ENCODE measurements at places on chromosomes 6 and 20.

- DNase-seq: peak; percentile 50
Measured at GRCh38 chr6:159376516-159377158, 207.4 kb downstream of the FNDC1 start.

- no peak for DNase-seq
Measured at GRCh38 chr20:43138061-43138770, 51.5 kb downstream of the PTPRT start.

DNA sequence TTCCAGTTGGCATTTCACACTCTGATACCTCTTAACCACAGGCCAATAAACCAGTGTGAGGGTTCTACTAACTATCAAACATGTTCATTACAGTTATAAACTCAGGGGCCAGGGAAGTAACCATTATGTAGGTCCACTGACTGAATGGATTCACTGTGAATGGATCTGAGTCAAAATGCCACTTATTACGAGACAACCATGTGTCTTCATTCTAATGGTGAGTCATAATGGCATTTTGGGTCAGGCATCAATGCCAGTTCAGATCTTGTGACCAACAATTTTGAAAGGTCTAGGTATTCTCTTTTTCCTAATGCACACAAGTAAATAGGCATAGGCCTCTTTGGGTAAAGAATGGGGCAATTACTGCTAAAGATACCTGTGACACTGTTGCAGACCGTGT is 112.2 kb upstream of the HEY2 start:
- DNase-seq: no peak

DNA sequence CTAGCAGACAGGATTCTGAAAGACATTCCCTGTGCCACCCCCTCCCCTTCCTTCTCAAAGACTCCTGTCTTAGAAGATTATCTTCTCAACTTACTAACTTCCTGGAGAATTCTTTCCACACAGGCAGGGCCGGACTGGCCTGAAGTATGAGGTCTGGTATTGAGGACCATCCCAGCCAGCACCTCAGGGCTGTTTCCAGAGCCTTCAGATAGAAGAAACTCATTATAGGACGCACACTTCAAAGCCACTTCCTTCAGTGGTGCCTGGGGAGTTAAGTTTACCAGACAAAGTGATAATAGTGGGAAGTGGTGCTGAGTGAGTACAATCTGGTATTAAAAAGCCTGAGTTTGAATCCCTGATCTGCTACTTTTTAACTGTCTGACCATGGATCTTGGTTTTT is 15.6 kb downstream of the KCNS1 start:
- DNase-seq: no peak

DNA sequence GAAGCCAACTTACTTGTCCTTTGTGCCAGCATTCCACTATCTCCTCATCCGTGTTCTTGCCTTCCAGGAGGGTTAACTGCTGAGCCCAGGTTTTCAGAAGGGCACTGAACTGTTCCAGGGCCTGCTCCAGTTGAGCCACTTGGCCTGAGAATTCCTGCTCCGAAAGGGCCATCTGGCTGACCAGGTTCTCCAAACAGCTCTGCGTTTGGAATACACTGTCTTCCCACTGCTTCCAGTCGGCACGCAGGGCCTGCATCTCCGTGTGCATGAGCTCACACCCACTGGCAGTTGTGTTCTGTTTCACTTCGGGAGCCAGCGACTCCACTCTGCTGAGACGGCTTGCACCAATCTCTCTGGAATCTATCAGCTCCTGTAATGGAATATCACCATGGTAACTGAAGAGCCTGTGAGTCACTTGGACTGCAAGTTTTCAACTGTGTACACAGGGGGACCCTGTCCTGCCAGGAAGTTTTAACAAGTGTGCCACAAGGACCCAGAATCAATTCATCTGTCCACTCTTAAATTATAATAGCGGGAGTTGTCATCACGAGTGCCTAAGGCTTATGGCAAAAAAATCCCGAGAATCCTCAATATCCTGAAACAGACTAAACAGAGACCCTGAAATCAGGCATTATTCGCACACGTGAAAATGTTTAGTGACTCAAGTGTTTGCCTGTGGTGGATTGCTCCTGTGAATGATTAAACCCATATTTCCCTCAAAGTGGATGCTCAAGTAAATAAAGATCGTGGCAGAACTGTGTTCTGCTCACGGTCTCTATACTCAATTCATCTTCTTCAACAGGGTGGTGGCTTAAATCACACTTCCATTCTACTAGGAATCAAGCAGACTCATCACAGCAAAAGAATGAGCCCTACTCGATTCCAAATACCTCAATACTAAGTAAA is 255.9 kb downstream of the SYNE1 start:
- DNase-seq: peak; percentile 98

GRCh38 chr20:2900845-2901592 is 27.7 kb downstream of the PTPRA start:
- no peak for DNase-seq
